ENCODE measurements at places on chromosomes 7 and 10.

- no peak for DNase-seq
These were observed 6.1 kb downstream of the EPHB6 start for GRCh38 chr7:142860968-142861367.

- DNase-seq, result no peak
These were observed 16.6 kb downstream of the JAZF1 start for GRCh38 chr7:28163949-28164348.

- no peak for DNase-seq
These were observed 25.5 kb downstream of the JAZF1 start for GRCh38 chr7:28155019-28155660.

DNA sequence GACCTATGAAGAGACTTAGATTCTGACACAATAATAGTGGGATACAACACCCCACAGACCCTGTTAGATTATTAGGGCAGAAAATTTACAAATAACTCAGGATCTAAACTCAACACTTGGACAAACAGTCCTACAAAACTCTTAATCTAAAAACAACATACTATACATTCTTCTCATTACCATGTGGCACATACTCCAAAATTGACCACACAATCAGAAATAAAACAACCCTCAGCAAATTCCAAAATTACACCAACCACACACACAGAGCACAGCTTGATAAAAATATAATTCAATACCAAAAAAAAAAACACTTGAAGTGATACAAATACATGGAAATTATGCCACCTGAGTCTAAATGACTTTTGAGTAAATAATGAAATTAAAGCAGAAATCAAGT lies 7.8 kb downstream of the ZNF680 start:
- no peak for DNase-seq

- DNase-seq, result no peak
These were observed 10.4 kb upstream of the STRIP2 start for GRCh38 chr7:129423700-129424410.

DNA sequence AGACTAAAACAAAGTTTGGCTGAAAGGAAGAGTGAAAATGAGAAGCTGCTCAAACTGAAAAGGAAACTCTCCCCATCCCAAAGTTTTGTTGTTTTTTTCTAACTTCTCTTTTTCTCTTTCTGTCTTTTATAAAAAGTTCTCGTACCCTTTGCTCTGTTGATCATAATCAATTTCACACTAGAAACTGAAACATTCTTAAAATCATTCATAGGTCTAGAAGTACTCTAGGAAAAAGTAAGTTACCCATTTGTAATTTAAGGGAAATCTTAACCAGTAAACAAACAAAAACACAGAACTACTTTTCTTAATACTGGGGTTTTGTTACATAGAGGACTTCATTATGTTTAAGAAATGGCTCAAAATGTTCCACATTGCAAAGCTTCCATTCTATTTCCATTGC lies 339.8 kb downstream of the SEMA3D start:
- no peak for DNase-seq

GRCh38 chr7:25663877-25664276 lies 435.6 kb upstream of the NPVF start:
- no peak for DNase-seq

GRCh38 chr7:21763818-21764217 lies 181.9 kb downstream of the CDCA7L start:
- no peak for DNase-seq

GRCh38 chr10:3775696-3776551 lies 9.1 kb downstream of the KLF6 start:
- DNase-seq, result no peak

GRCh38 chr7:6271060-6271658 lies 1.3 kb downstream of the CYTH3 start:
- peak; percentile 15 for DNase-seq

GRCh38 chr7:107857541-107857912 lies 33.5 kb upstream of the DLD start:
- DNase-seq, result no peak

- DNase-seq, result no peak
These were observed 52.3 kb downstream of the HECTD2 start for GRCh38 chr10:91462423-91462822.

- no peak for DNase-seq
These were observed at the start of gene CPXM2 for GRCh38 chr10:123891144-123892071. TSS of gene CPXM2 (minus strand) at chr10:123891807. CDS start at chr10:123891659, 148 bp downstream.

- DNase-seq, result no peak
These were observed 238.9 kb upstream of the ETV1 start for GRCh38 chr7:14228341-14228740.

- no peak for DNase-seq
These were observed 251.0 kb upstream of the MTPN start for GRCh38 chr7:136228171-136228570.

DNA sequence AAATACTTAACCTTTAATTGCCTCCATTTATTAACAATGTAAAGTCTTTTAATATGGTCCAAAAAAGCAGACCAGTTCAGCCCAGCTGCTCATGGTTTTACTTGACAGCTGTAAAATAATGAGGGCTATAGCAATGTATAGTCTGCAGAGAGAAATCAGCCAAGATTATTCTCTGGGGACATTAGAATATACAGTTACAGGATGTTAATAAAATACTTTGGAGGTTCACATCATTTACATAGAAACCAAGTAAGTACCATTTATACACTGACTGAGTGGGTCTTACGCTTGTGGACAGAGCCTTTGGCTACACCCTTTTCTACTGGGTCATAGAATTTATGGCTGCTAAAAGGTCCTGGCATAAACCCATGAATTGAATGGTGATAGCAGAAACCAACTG lies 340.7 kb upstream of the CELF2 start:
- no peak for DNase-seq

- DNase-seq, result peak; percentile 43
These were observed 10.5 kb downstream of the TMEM273 start for GRCh38 chr10:49177391-49178355.

DNA sequence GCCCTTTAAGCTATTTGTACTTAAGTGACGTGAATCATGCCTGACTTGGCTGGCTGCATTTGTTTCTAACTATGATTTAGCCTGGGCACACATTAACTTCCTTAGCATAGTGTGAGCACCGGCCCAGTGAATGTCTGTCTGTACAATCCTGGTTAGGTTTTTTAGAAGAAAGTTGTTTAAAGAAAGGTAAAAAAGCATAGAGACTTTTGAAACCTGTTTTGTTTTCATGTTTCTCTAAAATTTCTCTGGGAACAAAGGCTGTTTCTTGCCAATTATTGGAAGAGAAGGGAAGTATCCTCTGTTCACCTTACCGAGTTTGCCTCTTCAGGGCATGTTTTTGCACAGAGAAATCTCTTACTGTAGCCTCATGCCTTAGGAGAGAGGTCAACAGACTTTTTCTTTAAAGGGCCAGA lies 42.9 kb upstream of the MET start:
- no peak for DNase-seq

DNA sequence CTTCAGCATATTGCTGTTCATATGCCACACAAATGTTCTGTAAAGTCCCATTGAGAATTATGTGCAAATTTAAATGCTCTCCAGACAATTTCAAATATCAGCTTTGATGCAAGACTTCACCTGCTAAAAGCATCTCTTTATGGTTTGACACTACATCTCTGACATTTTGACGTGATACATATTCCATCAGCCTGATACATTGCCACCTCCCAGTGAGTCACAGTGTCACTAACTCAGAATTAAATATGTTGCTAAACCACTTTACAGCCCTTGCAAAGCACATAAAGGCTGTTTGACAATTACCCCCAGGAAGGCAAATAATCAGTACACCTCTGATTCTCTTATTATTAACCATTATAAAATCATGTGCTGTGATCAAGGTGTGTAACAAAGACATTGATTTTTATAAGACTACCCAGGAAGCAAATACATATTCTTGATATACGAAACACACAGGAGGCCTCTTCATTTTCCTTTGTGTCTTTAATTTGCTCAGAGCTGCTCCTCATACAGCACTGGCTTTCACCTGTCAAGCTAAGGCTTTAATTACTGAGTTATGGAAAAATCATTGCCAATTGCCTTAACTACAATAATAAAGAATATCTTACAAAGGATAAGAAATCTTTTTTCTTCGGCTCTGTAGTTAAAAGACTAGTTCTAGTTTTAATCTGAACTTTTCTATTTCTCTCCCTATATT lies 547.5 kb upstream of the C7orf33 start:
- DNase-seq, result no peak

DNA sequence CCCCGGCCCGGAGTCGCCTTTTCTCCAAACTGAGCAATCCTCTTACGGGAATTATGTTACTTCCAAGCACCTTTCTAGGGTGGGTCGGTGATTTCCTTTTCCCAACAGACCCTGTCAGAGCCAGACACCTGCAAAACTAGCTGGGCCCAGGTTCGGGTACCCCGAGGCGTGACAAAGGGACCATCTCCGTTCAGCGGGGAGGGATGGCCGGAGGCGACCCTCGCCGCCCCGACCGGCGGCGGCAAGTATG lies 445 bp downstream of the PPA1 start:
- peak; percentile 10 for DNase-seq

- DNase-seq, result no peak
These were observed 41.5 kb downstream of the PRF1 start for GRCh38 chr10:70561070-70561469.

GRCh38 chr10:112388548-112388947 lies 14.6 kb downstream of the ACSL5 start:
- DNase-seq, result no peak

GRCh38 chr7:86814661-86815379 lies 171.1 kb downstream of the GRM3 start:
- DNase-seq, result no peak

GRCh38 chr10:13383399-13383761 lies 35.3 kb upstream of the SEPHS1 start:
- no peak for DNase-seq

DNA sequence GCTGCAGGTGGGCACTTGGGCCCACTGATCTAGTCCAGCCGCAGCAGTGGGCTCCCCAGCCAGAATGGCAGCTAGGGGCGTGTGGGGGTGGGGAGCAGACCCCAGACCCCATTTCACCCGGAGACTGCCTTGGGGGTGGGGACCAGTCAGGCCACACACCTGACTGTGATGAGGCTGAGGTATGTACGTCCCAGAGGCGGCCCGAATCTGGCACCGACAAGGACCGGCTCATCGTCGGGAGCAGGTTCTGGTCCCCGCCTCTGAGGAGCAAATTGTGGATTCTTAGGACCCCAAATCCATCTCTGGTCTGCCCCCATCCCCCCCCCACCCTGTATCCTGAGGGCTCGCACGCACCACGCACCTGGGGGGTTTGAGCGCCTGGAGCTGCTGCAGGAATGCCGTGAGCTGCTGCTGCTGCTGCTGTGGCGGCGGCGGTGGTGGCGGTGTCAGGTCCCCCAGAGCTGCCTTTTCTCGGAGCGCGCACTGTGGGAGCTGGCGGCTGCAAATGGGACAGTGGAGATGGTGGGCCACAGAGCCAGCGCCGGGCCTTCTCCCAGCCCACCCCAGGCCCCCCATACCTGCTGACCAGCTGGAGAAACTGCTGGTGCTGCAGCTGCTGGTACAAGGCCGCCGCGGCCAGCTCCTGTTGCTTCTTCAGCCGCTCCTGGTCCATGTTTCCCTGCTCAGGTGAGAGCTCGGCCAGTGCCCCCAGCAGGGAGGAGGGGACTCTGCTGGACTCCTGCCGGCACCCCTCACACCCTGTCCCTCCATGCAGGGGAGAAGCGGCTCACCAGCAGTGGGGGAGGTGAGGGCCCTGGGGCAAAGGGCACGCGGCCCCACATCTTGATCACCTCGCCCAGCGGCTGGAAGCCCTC lies 10.2 kb downstream of the GIGYF1 start:
- DNase-seq, result no peak

DNA sequence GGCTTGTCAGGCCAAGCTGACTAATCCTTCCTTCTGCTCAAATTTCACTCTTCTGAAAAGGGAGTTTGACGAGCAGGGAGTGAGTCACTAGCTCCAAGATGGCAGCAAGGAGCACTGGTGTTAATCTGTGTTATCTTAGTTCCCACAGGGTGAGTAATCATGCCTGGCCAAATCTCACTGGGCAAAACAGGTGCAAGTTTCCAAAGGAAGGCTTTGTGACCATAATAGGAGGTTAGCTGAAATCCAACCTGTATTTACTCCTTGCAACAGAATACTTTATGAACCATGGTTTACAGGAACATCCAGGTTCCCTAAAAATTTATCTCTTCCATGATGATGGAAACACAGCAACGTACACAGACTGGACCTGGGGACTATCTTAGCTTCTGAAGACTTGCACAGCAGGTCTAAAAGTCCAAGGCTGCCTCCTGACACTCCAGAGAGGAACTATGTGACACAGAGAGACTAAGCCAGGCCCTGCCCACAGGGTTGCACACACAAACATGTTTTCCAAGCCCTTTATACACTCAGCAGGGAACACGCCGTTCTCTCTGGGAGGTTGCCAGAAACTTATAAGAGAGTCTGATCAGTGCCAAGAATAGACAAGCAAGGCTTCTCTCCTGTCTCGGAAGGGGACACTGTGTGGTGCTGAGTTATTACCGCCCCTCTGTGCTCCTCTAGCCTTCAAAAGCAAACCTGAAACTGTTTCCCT lies 46.3 kb downstream of the PDK4 start:
- DNase-seq, result no peak

DNA sequence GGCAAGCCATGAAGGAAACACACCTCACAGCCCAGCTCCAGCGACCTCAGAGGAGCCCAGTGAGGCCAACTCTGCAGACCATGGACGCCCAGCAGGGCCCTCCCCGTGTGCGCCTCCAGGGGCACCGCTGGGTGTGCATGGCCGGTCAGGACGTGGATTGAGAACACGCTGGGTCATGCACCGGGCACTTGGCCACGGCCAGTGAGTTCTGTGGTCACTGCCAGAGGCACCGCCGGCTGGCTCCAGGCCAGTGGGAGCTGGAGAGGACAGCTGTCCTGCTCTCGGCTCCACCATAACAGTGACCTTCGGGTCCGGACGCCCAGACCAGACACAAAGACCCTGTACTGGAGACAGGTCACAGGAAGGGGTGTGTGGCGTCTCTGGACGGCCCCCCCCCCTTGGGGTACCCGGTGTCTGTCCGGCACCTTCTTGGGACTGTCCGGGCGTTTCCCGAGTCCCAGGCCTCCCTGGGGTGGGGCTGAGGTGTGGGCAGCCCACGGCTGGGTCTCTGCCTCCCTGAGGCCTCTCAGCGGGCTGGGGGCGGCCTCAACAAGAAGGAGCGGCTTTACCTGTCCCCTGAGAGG lies 50.4 kb upstream of the NKX6-2 start:
- DNase-seq, result no peak

- no peak for DNase-seq
These were observed 851 bp upstream of the GOT1 start for GRCh38 chr10:99431190-99431760.

DNA sequence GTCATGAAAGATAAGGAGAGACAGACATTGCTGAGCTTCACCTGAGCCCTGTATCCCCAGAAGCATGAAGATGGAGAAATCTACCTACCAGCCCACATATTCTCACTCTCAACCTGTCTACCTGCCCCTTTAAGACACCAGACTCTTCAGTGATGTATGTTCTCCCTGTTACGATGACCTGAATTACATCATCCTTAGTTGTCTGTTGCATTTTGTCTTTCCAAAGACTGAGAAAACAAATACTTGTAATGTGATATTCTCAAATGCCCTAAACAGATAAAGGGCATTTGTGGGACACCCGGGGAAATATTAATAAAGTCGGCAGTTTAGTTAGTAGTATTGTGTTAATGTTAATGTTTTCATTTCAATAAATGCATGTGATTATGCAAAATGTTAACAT lies 305.8 kb upstream of the IGFBP3 start:
- DNase-seq, result no peak

All from activated CD4-positive, alpha-beta T cell treated with anti-CD3 and anti-CD28 coated beads, Interleukin-2, amount 50 U/mL, for 4 hours (primary cell).